Jurkat, Clone E6-1 (cell line): ENCODE measurements at places on chromosomes 12 and 14.

DNA sequence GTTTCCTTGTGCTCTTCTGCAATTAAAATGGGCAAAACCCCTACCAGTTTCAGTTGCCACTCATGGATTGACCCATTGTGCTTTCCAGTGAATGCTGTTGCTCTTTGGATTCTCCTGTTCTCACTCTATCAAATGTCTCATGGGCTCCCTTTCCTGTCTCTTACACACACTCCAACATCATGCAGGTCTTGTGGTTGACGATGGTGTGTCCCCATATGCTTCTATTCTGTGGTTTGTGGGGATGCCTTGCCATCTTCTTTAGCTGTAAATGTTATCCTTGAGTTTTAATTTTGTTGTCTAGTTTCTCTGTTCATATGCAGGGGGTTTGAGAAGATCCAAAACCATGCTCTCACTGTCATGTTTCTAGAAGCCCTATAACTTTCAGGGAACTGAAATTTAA is 31.9 kb upstream of the FBXO34 start:
- peak; percentile 36 for DNase-seq

GRCh38 chr12:99027461-99027860 is 382.4 kb downstream of the APAF1 start:
- DNase-seq = no peak

DNA sequence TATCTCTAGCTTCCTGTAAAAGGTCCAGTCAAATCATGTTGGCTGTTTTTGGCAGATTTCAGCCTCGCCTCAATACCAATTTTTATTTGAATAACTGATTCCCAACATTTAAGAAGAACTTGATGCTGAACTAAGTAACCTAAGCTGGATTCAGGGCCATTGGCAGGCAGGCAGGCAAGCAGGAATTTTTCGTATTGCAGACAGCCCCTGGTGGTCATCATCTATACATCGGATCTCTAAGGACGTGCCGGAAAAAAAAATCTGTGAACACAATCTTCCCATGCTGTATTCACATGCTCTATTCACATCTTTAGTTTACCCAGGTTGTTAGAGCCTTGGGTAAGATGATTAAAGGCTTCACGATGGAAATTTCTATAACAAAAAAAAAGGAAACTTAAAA is 7.0 kb downstream of the VCPKMT start:
- no peak for DNase-seq

DNA sequence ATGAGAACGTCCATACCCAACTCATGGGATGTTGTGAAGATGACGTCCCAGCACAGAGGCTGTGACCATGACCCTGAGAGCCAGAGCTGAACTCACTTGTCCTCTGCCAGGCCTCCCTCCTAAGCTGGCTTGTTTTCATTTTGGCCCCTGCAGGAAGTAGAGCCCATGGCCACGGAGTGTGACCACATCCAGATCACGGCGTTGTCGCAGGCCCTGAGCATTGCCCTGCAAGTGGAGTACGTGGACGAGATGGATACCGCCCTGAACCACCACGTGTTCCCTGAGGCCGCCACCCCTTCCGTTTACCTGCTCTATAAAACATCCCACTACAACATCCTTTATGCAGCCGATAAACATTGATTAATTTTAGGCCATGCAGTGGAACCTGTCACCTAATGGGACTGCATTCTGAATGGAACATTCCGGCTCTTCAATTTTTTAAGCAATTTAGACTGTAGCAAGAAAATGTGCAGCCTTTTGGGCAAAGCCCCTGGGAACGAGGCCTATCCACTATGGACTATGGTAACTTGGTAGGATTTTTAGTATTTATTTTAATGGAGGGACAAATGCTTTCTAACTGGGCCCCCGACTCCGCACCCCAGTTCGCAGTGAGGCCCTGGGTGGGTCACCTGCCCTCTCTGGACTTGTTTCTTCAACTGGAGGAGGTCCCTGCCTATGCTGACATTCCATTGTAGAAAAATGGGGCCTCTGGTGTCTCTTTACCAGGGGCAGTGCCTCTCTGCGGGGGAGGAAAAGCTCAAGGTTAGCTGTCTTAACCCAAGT is 19.6 kb downstream of the OTUB2 start:
- no peak for DNase-seq

- no peak for DNase-seq
These were observed 24.6 kb downstream of the PRICKLE1 start for GRCh38 chr12:42564996-42565395.

DNA sequence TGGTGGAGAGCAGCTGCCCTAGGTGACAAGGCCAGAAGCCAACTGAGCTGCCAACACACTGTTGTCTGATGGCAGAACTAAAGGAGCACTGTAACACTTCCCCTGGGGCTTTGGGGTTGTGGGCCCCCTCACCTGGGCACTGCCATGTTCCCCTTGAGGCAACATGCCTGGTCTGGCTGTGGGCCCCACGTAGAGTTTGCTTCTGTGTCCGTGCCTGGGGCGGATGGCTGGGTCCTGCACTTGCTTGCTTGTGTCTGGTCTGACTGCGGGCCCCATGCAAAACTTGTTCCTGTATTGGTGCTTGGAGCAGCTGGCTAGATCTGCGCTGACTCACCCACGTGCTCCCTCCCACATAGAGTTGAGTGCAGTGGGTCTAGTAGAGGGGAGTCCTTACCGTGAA is 78.4 kb downstream of the MNAT1 start:
- no peak for DNase-seq

DNA sequence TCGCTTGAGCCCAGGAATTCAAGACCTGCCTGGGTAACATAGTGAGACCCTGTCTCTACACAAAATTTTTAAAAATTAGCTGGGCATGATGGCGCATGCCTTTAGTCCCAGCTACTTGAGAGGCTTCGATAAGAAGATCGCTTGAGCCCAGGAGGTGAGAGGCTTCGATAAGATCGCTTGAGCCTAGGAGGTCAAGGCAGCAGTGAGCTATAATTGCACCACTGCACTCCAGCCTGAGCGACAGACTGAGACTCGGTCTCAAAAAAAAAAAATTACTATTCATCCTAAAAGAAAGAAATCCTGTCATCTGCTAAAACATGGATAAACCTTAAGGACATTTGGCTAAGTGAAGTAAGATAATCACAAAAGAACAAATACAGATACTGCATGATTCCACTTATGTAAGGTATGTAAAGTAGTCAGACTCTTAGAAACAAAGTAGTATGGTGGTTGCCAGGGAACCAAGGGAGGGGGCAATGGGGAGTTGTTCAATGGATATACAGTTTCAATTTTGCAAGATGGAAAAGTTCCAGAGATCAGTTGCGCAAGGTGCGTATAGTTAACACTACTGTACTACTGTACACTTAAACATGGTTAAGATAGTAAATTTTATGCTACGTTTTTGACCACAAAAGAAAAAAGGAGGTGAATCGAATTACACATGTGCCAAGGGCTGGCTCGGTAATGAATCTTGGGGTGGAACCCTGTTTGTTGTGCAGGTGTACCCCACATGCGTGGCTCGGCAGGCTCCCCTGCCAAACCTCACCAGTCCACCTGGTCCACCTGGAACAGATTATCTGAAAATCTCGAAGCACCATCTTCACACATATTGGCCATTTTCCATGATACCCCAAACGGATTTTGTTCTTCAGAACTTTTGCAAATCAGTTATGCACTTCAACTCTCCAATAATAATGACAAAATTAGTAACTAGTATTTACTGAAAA is 18.3 kb upstream of the ATP2A2 start:
- DNase-seq = no peak

GRCh38 chr12:22130671-22131070 is 84.7 kb downstream of the CMAS start:
- DNase-seq = no peak

DNA sequence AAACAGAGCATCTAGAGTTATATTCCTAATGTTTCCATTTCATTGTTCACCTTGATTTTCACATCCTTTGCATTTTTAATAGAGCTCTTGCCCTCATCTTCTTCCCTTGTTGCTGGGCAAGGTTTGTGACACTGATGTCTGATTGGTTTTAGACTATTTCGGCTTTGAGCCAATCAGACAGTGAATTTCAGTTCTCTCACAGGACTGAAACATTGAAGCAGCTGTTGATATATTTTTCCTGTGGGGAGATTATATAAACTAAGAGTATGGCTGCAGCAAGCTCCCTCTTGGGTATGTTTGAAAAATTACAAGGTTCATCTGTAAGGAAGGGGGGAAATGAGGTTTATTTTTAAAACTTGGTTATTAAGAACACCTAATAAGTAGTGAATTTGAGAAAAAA is 51.2 kb downstream of the ATF7IP start:
- peak; percentile 89 for DNase-seq

- DNase-seq = no peak
These were observed 23.0 kb upstream of the ATP2B1 start for GRCh38 chr12:89731614-89732013.

GRCh38 chr14:79924551-79924950 is 286.8 kb downstream of the DIO2 start:
- DNase-seq = no peak

DNA sequence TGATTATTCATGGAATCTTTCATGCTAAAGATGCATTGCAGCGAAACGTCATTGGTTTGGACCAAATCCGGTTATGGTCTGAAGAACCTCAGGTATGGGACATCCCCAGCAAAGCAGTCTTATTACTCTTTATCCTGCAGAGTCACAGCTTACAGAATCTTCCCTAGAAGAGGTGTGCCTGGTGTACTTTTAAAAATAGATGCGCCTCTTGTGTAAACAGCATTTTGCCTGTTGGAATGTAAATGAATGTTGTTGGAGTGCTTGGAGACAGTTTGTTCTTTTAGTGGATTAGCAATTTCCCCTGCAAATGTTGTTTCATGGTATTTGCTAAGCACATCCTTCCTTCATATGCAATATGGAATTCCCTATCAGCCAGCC is 242.5 kb downstream of the ZFP36L1 start:
- no peak for DNase-seq

GRCh38 chr12:70122804-70123203 is 120.4 kb upstream of the CNOT2 start:
- DNase-seq = no peak

GRCh38 chr14:84485036-84485435 is 1044.9 kb upstream of the FLRT2 start:
- DNase-seq = no peak

- DNase-seq = no peak
These were observed 4.7 kb upstream of the EPYC start for GRCh38 chr12:91009319-91009950.

DNA sequence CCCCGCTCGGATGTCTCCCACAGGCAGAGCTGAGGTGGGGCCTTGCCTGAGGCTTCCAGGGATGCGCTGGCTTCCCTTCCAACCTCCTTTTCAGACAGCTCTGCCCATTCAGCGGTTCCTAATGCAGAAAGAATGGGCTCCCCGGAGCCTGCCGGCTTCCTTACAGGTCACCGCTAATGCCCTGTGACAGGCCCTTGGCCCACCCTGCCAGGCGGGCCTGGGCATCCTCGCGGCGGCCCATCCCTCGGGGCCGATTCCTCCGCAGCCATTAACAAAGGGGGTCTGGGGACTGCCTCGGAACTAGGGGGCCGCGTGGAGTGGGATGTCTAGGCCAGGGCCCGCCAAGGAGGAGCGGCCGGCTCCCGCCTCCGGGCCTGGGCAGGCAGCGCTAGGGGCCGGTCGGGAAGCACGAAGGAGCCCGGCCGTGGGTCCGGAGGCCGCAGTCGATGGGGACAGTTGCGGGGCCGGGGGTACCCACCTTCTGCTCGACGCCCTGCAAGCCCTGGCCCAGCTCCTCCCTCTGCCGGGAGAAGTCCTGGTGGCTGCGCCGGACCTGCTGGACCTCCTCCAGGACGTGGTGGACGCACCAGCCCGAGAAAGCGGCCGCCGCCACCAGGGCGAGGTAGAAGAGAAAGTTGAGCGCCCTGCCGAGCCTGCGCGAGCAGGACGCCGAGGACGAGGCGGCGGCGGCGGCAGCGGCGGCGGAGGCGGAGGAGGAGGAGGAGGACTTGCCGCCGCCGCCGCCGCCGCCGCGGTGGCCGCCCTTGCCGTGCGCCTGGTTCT is 738 bp downstream of the CKAP4 start:
- DNase-seq = no peak

- no peak for DNase-seq
These were observed 5.3 kb downstream of the SLC15A5 start for GRCh38 chr12:16272222-16272621.

- no peak for DNase-seq
These were observed 34.2 kb upstream of the YARS2 start for GRCh38 chr12:32789916-32790315.

GRCh38 chr14:97415907-97416306 is 618.7 kb downstream of the VRK1 start:
- DNase-seq = no peak

DNA sequence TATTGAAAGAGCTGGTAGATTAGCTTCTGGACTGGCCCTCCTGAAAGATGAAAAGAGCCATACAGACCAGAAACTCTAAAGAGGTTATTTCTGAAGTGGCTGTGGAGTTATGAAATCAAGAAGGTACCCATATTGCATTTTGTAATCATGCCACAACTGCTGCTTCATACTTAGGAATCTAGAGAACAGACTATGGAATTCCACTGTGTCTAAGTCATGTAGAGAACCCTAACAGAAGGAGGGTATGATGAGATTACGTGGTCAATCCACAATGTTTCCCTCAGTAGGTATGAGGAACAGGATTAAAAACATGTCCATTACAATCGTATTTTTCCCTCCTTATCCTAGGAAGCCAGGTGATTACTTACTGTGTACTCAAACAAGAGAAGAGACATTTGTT is 708.8 kb downstream of the RERGL start:
- no peak for DNase-seq

DNA sequence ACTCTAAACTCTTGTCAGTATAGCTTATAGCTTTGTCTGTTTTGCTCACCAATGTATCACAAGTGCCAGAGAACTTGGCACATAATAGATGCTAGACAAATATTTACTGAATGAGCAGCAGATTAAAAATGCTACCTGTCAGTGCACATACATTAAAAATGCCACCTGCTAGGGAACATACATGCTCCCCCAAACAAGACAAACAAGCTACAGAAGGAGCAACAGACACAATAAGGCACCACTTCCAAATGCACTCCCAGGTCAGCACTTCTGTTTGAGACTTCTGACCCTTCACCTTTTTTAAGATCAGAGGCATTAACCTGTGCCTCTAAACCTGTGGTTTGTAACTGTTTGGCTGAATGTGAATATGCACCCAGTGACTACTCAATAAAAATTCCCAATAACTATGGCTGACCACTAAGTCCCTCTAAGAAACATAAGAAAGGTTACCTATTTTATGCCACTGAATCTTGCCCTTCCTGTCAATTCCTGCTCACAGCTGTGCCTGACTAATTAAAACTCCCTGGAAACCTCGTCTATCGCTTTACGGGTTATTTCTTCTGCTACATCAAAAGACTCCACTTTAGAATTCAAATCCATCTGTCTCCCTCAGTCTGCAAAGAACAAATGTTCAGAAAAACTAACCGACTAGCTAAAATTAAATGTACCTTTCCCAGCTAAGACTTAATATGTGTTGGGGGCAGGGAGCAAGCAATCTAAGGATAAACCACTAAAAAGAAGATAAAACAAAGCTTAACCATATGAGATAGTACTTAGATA is 41.0 kb downstream of the HECTD4 start:
- DNase-seq = no peak

GRCh38 chr14:99945732-99946651 is 119.2 kb upstream of the EVL start:
- DNase-seq = peak; percentile 37
